Activated CD4-positive, alpha-beta T cell treated with anti-CD3 and anti-CD28 coated beads, Interleukin-2, amount 10 ng/mL, durations not matched to agents 7 days and 5 days (primary cell): ENCODE measurements at places on chromosomes 5 and 9.

DNA sequence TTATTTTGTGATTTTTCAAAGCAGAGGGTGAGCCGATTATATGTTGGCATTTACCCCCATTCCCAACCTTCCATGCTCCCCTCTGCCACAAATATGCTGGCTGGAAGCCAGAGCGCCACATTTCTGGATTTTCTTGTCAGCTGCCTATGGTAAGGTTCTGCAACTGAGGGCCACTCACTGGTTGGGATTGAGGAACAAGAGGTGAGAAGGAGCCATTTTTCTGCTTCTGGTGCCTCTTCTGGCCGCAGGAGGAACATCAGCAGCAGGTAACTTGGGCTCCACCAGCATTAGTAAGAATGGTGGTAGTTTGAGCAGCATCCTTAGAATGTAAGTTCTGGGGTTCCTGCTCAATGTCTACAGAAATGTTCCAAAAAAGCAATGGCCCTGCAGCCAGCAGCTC, 159.5 kb upstream of the MAST4 start:
- no peak for DNase-seq

GRCh38 chr5:5423586-5423985, 1.1 kb downstream of the ICE1 start:
- no peak for DNase-seq

DNA sequence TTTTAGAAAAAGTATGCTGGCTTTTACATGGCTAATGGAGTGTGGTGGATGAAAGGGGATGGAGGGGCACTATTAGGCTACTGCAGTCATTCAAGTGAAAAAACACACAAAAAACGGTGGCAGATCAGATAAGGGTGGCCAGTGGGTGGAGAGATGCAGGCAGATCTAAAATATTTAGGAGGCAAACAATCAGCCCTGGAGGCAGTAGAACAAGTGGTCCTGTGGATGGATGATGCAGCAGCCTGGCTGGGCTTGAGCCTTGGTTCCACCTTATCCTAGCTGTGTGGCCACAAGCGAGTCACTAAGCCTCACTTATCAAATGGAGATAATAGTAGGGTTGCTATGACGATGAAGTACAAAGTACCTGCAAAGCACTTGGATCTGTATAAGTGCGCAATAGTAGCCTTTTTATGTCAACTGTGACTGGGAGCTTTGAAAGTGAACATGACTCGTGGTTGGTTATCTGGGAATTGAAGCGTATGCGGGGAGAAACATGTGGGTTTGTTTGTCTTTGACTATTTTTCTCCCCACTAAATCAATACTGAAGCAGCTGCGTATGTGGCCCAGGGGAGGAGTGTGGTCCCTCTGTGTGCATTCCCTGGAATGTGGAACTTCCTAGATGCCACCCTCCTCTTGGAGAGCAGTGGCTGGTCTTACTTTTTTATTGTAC, 20.2 kb downstream of the NSG2 start:
- DNase-seq, result no peak

DNA sequence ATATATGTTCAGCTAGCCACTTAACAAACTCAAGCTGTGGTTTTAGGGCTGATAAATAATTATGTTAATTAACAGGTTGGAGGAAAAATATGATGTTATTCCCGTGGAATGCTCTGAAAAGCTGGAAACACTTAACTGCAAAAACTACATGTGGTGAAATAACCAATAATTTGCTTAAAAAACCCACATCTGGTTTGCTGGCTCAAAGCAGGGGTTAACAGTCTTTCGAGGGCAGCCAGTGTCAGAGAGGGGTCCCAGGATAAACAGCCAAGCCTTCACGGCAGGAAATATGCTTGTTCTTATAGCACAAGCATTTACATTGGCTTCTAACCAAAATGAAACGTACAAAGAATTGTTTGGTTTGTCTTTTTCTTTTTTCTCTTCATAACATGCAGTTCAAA, 254.0 kb upstream of the GAS1 start:
- DNase-seq, result no peak
